ENCODE measurements at places on chromosomes 12 and 14.

DNA sequence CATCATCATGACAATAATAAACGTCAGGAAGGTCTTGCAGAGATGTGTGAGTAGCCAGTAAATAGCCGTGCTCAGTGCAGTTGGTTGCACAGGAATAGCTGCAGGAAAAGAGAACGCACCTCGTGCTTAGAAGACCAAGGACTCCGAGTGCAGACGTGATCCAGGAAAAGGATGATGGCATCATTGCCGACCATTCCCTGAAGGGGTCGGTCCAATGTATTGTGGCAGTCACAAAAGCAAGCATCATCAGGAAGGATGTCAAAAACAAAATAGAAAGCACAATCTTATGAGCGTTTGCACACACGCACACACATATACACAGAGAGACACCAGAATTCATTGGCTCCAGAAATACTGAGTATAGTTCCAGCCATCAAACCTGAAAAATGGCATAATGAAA, 12.8 kb downstream of the DUSP6 start:
- no peak for DNase-seq

DNA sequence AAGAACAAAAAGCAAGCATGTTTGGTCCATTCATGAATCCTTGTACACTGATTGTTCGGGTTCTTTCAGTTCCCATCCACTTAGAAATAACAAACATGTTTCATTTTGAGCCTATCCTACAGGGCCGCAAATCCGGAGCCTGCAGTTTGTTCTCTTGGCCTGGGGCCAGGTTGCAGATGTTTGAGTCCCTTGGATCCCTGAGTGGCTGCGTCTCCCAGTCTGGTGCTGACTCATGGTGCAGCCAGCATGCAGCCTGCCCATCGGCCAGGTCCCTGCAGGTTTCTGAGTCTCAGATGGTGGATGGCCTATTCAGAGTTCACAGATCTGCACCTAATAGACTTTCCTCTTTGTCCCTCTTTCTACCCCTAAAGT, 1.9 kb upstream of the DYNC1H1 start:
- DNase-seq, result no peak

DNA sequence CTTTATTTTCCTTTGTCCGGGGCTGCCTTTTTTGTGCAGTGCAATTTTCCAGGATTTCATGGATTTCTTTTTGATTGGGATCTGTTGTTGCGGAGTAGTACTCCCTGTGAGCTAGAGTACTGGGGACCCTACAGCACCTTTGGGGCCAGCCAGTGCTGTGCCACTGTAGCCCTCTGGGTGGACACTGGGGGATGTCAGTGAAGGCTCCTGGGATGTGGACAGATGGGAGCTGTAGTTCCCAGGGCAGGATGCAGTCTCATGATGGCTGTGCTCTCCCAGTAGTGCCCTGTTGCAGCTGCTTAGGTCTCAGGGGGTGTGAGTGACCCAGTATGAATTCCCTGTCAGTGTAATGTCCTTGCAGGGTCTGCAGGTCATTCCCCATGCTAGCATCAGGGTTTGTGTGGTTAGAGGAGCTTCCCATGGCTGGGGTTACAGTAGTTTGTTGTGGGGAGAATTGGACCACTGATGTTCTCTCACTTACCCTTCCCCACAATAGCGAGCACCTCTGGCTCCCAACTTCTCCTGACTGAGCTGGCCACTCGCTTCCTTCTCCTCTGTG, 72.2 kb downstream of the BRMS1L start:
- DNase-seq, result no peak

DNA sequence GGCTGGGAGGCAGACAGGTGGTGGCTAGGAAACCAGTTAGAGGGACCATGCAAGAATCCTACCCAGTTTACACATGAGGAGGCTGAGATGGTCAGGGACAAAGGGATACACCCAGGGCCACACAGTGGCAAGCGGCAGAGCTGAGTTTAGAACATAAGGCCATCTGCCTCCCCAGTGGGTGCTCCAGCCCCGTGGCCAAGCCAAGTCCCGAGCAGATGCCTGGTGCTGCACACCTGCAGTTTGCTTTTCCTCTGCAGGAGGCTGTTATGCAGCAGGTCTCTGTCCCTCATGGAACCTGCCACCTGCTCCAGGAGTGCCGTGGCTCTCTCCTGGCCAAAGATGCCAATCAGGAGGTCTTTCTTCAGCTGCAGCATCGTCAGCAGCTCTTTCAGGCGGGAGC, 70.8 kb downstream of the SYNE3 start:
- no peak for DNase-seq

DNA sequence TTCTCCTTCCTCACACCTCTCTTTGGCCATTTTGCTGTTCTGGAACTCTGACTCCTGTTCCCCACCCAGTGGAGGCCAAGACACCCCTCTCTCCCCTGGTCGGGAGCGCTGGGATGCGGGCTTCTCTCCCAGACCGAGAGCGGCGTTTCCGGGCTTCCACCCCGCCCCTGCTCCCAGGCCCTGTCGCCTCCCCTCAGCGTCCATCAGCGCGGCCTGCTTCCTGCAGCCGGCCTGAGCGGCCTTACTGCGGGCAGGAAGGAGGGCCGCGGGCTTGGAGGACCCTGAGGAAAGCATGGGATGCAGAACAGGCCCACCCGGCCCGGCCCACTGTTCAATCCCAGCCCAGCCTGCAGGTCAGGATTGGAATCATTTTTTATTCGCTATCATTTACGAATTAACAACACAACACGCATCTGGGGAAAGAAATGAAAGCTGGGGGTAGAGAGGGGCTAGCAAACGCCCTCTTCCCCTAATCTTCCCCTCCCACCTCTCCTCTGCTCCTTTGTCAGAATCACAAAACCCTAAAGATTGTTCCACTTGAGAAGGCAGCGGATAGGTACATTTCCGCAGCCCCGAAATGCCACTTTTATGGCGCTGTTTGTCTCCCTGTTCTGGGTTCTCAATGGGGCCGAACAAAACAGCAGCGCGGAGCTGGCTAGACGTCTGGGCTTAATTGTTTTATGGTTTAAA, 3.8 kb upstream of the HOXC8 start:
- no peak for DNase-seq

DNA sequence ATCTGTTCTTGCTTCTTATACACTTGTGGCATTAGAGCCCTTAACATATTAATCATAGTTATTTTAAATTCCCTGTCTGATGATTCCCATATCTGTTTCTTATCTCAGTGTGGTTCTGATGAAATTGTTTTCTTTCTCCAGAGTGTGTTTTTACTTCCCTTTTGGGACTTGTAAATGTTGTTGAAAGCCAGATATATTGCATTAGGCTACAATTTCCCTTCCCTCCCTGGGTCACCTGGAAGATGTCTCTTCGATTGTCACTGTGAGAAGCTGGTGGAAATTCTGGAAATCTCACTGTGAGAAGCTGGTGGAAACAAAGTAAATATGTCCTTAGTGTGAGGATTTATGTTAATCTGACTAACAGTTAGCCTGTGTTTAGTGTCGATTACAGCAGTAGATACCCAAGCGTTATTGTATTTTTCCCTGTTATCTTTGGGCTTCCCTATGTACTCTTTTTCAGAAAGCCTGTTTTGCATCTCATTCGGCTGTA, 717.3 kb downstream of the TRHDE start:
- DNase-seq, result no peak

DNA sequence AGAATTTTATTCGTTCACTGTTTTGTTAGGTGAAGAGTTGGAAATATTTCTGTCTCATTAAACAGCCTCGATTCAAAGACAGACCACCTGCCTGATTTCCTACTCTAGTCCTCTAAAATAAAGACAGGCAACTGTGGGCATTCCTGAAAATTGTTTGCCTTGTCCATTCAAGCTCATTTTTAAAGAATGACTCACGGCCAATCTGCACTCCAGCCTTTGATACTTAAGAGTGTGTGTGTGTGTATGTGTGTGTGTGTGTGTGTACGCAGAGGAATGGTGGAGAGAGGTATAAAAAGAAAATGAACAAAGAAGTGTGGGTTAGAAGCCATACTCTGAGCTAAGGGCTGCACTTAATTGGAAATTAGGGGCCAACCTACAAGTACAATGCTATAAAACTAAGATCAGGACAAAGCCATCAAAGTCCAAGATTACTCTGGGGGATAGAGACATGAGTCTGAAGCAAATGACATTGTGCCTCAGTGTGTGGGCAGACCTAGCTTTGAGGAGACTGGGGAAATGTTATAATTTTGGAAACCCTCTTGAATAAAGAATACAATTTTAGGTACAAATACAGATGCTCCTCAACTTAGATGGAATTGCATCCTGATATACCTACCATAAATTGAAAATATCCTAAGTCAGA, 45.6 kb upstream of the SOCS2 start:
- no peak for DNase-seq

DNA sequence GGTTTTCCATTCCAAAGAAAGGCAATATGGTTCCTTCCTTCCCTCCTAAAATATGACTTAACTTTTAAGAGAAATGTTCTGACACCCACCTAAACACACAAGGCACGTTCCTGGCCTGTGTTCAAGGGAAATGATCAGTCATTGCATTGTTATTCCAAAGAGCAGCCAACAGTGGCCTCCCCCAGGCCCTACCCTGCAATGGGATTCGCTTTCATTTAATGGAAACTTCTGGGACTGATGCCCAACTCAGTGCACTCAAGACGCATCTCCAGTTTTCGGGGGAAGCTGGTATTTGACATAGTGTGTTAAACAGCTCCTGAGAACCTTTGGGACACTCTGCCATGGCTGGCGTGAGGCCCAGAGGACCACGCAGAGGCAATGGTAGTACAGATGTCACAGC, 65.9 kb downstream of the DDX51 start:
- no peak for DNase-seq

- no peak for DNase-seq
Observed at GRCh38 chr14:65877624-65878023, 465.1 kb downstream of the FUT8 start.

DNA sequence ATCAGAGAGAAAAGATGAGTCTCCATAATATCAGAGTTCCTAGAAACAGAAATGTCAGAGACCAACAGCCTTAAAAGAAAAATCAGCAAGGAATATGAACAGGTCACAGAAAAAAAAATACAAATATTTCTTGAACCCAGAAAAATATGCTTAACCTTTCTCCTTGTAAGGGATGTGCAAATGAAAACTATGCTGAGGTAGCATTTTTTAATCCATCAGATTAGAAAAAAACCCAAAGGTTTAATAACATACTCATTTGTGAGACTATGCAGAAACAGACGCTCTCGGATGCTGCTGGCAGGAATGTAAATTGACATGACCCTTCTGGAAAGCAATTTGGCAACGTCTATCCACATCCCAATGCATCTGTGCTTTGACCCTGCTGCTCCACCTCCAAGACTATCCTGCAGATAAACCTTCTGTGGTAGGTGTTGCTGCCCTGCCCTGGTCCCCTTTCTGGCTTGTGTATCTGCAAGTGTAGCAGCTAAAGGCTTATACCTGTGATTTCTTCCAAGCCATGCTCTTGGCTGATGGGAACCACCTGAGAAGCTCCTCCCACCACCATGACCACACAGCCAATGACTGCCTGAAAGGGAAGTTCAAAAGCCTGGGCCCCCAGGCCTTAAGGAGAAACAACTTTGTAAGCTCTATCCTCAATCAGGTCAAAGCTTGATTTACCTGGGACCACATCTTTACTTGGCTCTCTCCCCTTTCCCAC, 49.4 kb downstream of the LTBP2 start:
- DNase-seq, result no peak

DNA sequence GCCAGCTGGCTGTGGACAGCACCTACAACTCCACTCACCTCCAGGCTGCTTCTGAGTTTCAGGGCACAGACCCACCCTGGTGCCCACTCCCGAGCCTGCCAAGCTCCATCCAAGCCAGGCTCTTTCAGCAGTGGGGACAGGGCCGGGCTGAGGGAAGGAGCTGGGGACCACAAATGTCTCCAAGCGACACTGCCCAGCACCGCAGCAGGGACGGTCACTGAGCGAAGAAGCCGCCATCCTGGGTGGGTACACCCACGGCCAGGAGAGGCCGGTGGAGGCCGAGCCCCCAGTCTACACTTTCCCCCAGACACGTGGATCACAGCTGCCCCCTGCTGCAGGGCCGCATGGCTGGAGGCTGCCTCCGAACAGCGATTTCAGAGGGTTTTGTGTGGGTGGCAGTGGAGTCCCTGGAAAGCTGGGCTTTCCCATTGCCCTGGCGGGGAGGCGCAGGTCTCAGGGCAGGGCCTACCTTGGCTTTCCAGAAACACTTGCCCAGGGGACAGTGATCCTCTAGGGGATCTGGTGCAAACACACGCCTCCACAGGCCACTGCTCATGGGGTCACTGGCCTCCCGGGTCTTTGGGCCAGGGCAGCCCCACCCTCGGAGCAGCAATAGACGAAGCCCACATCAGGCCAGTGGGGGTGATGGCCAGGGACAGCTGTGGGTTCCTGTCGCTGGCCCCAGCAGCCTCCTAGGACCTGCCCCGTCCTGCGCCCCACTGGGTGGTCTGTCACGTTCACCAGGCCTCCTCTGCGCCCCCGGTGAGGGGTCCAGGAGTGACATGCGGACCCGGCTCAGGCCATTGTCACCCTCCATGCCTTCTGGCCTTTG, 1.2 kb upstream of the GPR132 start:
- no peak for DNase-seq

DNA sequence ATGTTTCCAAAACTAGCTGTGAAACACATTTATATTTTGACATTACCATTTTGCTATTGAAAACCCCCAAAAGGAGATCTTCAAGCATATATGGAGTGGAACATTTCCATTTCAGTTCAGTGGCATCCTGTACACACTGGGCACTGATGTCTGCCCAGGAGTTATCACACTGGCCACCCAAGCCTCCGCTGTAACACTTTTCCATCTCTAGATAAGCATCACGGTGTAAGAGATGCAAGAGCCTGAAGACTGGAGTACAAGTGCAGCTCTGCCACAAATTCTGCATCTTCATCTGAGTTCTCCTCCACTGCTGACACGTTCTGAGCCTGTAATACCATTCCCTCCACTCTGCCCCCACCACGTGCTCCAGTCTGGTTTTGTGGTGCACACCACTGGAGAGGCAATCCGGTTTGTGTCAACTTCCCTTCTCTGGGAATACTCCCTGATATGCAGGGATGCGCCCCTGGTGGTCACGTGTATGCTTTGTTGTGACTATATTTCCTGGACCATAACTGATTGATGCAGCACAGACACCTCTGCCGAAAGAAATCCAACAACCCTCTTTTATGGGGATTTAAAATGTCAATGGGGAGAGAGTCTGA, 12.7 kb downstream of the SPTLC2 start:
- DNase-seq, result peak; percentile 28

DNA sequence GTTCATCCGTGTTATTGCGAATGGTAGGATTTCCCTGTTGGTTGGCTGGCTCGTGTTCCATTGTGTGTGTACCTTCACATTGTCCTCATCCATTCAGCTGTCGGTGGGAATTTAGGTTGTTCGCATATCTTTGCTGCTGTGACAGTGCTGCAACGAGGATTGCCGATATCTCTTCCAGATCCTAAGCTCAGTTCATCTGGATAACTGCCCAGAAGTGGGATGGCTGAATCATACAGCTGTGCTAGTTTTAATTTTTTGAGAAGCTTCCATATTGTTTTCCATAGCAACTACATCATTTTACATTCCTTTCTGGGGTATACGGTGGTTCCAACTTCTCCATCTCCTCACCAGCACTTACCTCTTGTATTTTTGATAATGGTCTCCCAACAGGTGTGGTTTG, 292.8 kb upstream of the SFSWAP start:
- no peak for DNase-seq

Data from HuH-7.5 (cell line).